Urinary bladder (tissue), 4 donors: ENCODE measurements at places on chromosomes 4 and X. TPM values are rescaled to one million over a fixed set of nuclear protein-coding genes. Genes with fewer than 3 reads are reported as not detected.

GRCh38 chr4:77671051-77671450 is 65.4 kb downstream of the CXCL13 start:
- DNase-seq, result no peak

DNA sequence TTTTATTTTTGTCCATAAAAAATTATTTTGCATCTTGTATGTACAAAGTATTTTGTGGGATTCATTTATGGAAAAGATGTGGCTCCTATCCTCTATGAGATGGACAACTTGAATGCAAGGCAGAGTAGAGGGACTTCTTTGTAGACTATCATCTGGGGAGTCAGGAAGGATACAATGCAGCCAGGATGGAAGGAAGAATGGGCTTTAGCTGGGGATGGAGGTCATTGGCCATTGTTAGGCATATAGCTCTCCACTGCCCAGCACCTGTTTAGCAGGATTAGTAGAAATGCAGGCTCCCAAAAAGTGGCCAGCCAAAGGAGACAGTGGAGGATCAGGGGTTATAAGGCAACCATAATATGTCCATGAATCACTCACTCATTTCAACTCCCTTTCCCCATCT is 5.1 kb upstream of the TLL1 start:
- DNase-seq, result no peak

Gene SPANXD
- polyA plus RNA-seq, result not detected

Gene RAB9B
- polyA plus RNA-seq, result 16.2 TPM
